ENCODE measurements at places on chromosomes 5 and 9. TPM values are rescaled to one million over a fixed set of nuclear protein-coding genes. Genes with fewer than 3 reads are reported as not detected.

Gene LHX3
- total RNA-seq = not detected

Gene SPATA31D4
- not detected for total RNA-seq

Gene GKAP1
- total RNA-seq = not detected

Gene PLPP6
- total RNA-seq = 6.2 TPM

Gene CCNO
- total RNA-seq = not detected

Gene HARS1
- 50.0 TPM for total RNA-seq

Gene PTGS1
- 83.0 TPM for total RNA-seq

Gene ANKRD20A1
- total RNA-seq = not detected

Gene FBP1
- total RNA-seq = not detected

Gene TOPORS
- 28.7 TPM for total RNA-seq

Gene PLAC8L1
- 0.20 TPM for total RNA-seq

Gene IFNA17
- total RNA-seq = not detected

Gene NUTM2G
- not detected for total RNA-seq

Gene KIF3A
- 3.7 TPM for total RNA-seq

Gene SCGB3A2
- total RNA-seq = not detected

Gene SLC25A2
- total RNA-seq = 0.39 TPM

Gene GFI1B
- total RNA-seq = not detected

Gene TNFSF15
- total RNA-seq = 0.20 TPM

Gene SPINK1
- total RNA-seq = not detected

Gene FAM120AOS
- total RNA-seq = 29.4 TPM

Gene IFNA21
- not detected for total RNA-seq

Gene TRIM36
- total RNA-seq = 0.39 TPM
